ENCODE measurements at places on chromosomes 7 and 10. TPM values are rescaled to one million over a fixed set of nuclear protein-coding genes. Genes with fewer than 3 reads are reported as not detected.

AGAP5 gene
- total RNA-seq: 2.0 TPM

MTERF1 gene
- total RNA-seq: 9.6 TPM

DNA sequence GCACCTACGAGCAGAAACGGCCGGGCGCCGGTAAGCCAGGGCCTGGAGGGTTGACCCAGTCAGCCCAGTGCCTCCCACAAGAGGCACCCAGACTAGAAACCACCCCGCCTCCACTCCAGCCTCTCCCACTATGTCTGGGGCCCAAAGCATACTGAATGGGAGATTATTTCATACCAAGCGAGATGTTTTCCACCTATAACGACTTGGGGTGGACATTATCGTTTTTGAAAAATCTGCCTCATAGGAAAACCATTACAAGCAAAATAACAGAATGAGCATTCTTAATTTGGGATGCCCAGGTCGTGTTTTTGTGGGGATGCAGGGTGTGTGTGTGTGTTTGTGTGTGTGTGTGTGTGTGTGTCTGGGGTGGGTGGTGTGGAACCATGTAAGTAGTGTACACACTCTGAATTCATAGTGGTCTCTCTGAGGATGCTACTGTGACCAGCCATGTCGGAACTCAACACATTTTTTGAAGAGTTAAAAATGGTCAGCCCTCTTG, 1.6 kb downstream of the HOXA6 start:
- no peak for DNase-seq
- no peak overlapping the region for H3K27ac ChIP-seq
- peaks cover 34% of the 10 kb centered on the region for H3K4me1 ChIP-seq
- no peak overlapping the region for H3K4me3 ChIP-seq
- peaks cover 3% of the 10 kb centered on the region for H3K27me3 ChIP-seq

GRCh38 chr10:132043861-132044695, 21.7 kb upstream of the JAKMIP3 start:
- H3K27ac ChIP-seq: no peak overlapping the region
- no peak for DNase-seq
- peaks cover 46% of the 10 kb centered on the region for H3K27me3 ChIP-seq

- no peaks in the 10 kb centered on the region for H3K4me1 ChIP-seq
- peaks cover 24% of the 10 kb centered on the region for H3K27me3 ChIP-seq
- DNase-seq: no peak
- H3K4me3 ChIP-seq: no peak overlapping the region
Measured at GRCh38 chr7:155496267-155497005, 38.5 kb downstream of the EN2 start.

Measured in HFFc6 (cell line).